ENCODE measurements at places on chromosomes 16 and 17.
A peak's percentile ranks its signal among the peaks of the same experiment; 100 is the strongest.

DNA sequence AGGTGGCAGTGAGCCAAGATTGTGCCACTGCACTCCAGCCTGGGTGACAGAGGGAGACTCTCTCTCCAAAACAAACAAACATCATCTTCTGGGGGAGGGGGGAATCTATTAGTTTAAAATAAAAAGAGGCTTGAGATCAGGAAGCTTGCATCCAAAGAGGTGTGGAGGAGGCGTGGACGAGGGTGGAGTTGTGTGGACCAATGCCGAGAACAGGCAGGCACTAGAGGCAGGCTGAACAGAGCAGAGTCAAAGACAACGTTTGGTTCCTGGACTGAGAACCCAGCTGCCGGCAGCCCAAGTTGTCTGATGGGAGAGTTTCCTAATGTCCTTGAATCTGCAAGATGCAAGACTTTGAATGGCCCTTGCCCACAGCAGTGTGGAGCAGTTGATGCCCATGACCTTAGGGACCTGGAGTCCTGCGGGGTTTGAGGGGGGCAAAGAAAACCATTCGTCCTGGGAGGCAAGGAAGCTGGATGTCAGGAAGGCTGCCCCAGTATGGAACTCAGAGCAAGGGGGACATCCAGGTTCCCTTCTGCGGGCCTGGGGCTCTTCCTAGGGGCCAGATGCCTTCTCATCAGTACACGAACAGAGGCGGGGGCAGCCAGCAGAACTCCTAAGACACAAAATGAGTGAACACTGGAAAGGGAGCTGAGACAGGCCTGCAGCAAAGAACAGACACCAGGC, 9.2 kb downstream of the TBC1D16 start:
- no peak for DNase-seq

- peak; percentile 23 for DNase-seq
Observed at GRCh38 chr16:11254913-11255736, 879 bp downstream of the SOCS1 start.

DNA sequence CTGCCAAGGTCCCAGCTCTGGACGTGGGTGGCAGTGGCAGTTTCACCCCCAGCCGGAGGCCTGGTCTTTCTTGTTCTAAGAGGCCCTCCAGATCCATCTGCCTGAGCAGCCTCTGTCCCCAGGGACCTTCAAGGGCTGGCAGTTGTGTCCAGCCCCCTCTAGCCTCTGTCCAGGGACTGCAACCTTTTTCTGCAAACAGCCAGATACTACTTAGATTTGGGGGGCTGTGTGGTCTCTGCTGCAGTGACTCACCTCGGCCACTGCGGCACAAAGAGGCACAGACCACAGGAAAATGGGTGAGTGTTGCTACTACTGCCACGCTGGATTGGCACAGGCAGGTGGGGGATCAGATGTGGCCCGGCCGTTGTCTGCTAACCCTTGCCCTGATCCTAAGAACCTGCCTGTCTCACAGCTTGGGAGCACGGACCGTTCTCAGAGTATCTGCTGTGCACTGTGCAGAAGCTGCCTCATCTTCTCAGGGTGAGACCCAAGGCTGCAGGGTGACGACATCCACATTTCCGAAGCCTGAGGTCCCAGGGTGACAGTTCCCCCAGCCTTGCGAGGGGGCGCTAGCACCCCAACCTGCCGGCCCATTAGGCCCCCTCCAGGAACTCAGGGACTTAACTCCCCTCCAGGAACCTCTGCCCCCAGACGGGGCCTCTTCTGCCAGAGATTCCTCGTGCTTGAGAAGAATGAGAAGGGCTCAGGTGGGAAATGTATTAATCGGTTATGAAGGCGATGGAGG, 27.6 kb downstream of the MXRA7 start:
- DNase-seq, result no peak

DNA sequence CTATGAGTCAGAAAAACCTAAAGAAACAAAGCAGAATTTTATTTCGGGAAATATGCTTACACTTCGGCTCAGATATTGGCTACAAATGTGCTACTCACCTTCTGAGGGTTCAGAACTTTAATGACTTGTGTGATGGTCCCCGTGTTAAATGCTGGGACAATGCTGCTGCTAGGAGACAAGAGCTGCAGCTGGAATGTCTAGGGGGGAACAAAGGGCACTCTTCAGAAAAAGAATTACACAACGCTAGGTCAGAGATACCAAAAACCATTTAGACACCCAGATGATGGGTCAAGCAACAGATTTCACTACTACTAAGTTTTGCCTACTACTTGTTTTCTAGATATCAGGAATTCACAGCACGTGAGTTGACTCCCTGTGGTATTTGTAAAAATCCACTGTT, 10.0 kb upstream of the PHLPP2 start:
- DNase-seq, result no peak

DNA sequence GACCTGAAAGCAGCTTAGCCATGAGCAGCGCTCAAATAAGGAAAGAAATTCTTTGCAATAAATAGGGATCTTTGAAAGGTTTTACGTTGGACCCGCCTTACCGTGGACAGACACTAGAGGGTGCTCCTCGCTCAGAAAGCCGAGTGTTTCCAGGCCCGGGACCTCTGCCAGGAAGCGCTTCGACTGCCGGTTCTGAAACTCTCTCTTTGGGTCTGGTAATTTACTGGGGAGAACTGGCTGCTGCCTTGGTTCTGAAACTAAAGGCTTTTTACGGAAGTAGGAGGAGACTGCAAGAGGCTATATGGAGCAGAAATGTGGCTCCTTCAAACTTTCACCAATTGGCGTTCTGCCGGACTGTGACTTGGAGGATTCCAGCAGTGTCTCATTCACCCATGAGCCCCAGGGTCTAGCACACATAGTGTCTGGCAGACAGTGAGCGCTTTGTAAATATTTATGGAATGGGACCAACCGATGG, 45.6 kb upstream of the HOXB9 start:
- peak; percentile 57 for DNase-seq

DNA sequence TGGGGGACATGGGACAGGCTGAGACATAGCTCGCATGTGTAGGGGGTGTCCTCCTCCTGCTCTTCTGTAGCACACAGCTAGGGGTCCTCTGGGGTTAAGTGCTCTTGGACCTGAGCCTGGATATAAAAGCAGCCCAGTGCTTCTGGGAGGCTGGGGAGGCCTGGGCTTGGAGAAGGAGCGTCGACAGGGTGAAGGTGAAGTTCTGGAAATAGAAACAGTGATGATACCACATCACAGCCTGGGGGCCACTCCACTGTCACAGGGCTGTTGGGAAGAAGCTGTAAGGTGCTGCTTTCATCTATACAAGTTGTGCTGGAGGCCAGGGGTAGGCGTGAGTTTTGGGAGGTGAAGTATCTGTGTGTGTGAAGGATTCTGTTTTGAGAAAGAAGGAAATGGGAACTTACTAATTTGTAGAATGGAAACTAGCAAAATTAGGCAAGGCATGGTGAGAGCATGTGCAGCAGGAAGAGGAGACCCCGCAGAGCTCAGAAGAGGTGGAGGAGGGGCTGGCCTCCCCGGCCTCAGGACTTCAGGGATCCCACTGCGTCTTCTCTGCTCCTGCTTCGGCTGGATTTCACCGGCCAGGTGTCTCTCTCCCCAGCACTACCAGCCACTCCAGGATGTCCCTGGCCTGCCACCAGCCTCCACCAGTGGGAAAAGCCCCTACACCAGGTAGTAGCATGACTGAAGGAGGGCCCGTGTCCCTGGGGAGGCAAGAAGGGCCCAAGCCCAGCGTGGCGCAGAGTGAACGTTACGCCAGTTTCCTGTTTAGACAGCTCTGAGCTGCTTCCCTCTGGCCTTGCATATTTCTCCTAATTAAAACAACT, 19.4 kb downstream of the PLCG2 start:
- no peak for DNase-seq

DNA sequence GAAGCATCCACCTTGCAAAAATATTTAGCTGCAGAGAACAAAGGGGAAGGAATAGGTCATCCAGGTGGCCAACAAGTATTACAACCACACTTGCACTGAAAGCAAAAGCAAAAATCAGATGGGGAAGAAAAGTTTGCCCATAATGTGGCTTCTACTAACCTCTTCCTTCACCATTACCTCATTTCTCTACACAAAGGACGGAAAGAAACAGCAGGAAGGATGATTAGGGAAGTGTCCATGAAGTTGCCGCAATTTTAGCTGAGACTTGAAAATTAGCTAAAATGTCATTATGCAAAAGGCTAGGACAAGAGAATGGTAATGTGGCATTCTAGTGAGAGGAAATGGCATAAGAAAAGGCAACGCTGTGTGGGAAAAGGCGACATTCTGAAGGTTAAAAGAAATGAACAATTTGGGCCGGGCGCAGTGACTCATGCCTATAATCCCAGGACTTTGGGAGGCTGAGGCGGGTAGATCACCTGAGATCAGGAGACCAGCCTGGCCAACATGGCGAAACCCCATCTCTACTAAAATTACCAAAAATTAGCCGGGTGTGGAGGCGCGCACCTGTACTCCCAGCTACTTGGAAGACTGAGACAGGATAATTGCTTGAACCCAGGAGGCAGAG, 13.7 kb downstream of the KANSL1 start:
- no peak for DNase-seq

DNA sequence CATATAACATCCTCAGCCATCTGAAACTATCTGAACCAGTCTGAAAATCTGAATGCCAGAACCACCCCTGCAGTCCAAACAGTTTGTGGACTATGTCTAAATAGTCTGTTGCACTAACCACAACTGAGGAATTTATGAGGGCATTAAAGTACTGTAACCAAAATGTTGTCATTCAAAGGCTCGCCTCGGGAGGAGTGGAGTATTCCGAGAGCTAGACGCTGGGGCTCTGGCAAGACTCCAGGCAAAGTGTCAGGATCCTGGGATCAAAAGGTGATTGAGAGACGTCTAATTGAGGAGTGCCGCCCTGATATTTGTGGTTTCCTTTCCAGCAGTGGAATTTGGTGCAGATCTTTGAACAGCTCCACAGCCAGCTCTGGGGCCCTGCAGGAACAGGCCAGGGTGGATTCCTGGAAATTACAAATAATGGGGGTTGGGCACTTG, 142.9 kb upstream of the MYOCD start:
- DNase-seq, result no peak

GRCh38 chr17:30557916-30558685, 80.9 kb downstream of the GOSR1 start:
- no peak for DNase-seq

- peak; percentile 34 for DNase-seq
Observed at GRCh38 chr17:32355649-32356377, 5.9 kb downstream of the ZNF207 start.

DNA sequence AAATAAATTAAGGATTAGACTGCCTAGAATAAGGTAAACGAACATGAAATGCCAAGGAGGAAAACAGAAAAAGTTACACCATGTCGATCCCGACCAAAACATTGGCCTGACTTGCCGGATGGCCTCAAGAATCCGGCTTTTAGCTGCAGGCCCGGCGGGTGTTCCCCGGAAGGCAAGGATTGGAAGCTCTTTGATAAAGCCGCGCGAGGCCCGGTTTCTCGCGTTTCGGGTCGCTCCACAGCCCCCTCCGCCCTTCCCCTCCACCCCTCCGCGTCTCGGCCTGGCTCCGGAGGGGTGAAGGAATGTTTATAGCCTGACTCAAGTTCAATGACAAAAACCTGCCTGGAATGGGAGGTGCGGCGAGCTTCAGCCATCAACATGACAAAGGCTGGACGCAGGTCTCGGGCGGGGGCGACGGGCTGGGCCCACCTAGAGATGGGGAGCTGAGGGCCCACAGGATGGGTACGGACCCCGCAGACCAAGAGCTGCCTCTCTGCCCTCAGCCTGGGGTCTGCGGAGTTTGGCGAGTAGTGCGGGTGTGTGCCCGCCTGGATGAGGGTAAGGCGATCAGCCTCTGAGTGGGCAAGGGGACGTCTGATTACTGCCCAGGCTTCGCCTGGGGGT, 2.6 kb downstream of the PRAC1 start:
- no peak for DNase-seq

DNA sequence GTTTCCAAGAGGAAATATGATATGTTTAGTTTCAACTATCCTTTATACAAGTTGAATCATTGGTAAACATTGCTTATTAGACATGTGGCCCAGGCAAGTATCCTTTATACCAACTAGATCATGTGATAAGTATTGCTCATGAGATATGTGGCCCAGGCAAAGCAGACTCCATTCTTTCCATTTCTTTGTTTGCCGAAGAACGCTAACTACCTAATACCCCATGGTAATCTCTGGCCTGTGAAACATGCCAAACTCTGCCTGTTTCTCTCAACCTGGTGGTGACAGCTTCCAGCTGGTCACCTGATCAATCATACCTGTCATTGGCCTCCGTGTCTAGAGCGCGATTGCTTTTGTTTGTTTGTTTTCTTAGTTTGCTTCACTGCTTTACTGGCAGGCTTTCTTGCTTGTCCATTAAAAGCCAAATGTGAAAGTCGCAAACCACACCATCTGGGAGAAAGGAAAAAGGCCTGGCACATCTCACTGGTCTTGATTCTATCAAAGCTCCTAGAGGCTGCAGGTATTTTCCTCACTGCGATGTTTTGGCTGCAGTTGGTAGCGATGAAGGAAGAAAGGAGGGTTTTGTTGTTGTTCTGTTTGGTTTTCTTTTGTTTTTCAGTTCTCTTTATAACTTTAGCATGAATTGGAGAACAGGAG, 686.2 kb downstream of the KCNJ2 start:
- DNase-seq, result no peak

DNA sequence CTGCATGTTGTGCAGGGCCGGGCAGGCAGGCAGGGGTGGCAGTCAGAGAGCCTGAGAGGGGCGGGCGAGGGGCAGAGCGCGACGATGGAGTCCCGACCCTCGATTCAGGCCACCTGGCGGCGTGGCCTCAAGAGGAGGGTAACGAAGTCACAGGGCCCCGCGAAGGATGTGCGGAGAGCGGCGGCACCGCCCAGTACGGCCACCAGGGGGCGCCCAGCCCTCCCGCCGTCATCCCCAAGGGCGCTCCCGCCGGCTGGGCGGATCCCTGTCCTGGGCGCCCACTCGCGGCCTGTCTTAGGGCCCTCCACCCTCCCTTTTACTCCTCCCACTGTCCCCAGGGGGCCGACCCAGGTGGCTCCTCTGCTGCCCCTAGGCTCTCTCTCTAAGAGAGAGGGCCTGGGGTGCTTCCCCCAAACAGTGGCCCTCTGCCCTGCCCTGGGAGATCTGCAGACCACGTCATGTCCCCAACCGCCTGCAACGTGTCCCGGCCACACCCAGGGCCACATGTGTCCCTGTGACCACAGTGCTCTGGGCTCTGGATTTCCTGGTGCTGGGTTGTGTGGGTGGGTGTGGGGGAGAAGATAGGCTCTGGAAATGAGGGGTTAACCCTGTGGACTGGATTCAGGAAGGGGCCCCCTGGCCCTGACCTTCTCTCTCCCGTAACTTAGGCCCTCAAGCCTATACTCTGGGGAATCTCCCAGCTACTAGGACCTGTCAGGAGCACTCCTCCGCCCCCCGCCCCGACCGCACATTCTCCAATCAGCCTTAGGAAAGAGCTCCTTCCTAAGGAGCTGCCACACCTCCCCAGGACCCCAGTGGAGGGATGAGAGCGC, 5.9 kb downstream of the DPEP2 start:
- peak; percentile 86 for DNase-seq

Data from hematopoietic multipotent progenitor cell treated with erythropoietin and hydrocortisone succinate and interleukin-3 and kit ligand, for 17 days (in vitro differentiated cells).